ENCODE measurements at places on chromosomes 7 and 10.

DNA sequence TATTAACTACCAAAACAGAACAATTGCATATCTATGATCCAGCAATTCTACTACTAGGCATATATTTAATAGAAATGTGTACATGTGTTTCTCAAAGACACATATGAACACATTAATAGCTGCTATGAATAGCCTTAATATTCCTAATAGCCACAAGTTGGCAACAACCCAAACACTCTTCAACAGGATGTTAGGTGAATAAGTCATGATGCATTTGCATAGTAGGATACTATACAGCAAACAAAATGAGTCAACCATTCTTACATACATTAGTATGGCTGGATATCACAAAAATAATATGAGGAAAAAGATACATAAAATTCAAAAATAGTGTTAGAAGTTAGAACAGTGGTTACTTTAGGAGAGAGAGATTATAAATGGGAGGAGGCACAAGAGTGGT, 26.8 kb upstream of the ZNF746 start:
- no peak for DNase-seq

- peak; percentile 61 for DNase-seq
These were observed at the start of gene PANK1 for GRCh38 chr10:89644967-89645741. PANK1 (minus strand) TSS chr10:89645242; CDS start chr10:89644891, 351 bp downstream.

DNA sequence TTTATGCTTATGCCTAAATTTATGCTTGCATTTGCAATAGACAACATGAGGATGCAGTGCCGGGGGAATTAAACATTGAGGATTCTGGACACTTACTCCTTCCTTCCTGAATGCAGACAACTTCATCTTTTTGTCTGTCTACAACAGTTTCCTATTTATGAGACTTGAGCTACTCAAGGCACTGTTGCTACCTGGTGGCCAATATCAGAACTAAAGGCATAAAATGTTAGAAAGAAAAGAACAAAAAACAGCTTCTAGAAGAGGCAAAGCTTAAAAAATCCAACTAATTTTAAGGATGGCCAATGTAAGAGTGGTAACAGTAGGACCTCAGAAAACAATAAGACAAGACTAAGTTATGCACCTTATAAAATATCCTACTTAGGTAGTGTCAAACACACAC, 144.5 kb upstream of the PTN start:
- no peak for DNase-seq

GRCh38 chr7:13017881-13018280, 330.4 kb downstream of the ARL4A start:
- no peak for DNase-seq

DNA sequence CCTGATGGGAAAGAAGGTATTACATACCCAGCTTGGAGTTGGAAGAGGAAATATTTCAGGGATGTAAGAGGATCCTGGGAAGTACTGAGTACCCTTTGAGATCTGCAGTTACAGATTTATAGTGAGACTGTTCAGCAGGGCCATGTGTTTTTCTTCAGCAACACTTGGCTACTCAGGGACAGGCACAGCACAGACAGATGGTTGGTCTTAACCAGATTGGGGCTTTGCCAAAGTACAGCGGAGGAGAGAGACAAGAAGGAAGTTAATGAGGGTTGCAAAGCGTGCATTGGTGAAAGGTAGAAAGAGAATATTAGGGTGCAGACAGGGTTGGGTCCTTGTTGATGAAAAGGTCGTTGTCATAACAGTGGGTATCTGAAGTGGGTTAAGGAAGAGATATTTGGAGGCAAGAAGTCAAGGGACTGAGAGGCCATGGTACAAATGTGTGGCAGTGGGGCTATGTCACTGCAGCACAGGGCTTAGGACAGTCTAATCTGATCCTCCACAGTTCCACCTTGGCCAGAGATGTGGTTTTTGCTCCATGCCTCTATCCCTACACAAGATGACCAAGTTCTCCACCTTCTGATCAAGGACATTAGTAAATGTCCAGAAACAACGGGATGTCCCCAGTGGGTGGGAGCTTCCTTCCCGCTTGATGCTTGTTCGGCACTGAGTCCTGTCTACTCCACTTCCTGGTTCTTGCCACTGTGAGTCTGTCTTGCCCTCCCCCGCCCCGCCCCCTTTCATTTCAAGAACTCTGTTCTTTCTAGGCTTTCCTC, 18.9 kb upstream of the DNAJC1 start:
- no peak for DNase-seq

DNA sequence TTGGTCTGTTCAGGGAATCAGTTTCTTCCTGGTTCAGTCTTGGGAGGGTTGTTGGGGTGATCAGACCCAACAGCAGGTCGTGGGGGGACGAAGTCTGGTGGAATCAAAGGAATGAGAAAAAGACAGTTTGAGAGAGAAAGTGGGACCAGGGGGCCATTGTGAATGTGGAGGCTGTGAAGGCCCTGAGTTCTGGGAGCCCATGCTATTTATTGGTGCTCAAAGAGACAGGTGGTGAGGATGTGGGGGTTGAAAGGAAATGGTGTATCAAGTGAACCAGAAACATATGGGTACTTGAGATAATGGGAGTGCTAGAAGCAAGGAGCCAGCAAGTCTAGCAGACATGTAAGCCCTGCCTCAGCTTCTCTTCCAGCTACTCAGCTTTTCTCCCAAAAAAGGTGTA, 84.1 kb downstream of the CCSER2 start:
- DNase-seq = no peak

GRCh38 chr10:10865913-10866312, 151.8 kb upstream of the CELF2 start:
- no peak for DNase-seq

DNA sequence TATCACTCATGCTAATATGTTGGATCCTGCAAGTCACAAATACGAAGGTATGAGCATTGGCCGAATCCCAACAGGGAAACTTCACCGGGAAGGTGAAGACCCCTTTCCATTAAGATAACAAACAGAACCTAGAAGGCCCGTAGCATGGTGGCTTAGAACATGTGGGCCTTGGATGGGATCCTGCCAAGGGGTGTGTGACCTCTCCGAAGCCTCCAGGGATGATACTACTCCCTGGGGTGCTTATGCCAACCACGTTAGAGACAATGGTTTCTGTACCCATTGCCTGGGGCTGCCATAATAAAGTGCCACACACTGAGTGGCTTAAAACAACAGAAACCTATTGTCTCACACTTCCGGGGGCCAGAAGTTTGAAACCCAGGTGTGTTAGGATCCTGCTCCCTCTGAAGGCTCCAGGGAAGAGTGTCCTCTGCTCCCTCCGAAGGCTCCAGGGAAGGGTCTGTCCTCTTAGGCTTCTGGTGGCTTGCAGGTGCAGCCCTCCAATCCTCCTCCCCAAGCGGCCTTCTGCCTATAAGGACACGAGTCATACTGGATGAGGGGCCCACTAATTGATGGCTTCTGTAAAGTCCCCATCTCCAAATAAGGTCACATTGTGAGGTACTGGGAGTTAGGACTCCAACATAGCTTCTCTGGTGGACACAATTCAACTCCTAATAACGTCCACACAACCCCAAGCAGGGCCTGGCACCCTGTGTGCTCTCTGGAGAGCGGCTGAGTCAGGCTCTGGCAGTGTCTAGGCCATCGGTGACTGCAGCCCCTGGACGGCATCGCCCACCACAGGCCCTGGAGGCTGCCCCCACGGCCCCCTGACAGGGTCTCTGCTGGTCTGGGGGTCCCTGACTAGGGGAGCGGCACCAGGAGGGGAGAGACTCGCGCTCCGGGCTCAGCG, 992 bp upstream of the MGMT start:
- DNase-seq = no peak

GRCh38 chr10:27742195-27743011, 3.2 kb downstream of the MKX start:
- peak; percentile 41 for DNase-seq

DNA sequence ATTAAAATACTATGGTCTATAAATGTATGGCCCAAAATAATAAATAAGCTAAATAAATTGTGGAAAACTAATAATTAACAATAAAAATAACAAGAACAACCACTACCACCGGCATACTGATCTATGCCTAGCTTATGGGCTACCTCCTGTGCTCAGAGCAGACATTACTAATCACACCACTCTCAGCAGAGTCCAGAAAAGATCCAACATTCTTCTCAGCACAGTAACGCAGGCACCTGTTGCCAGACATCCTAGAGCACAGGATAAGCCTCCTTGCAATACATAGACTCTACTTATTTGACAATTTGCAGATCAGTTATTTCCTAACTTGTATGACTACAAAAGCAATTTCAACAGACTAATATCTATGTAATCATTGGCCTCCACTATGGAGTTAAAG, 137.1 kb upstream of the NEBL start:
- no peak for DNase-seq

- DNase-seq = peak; percentile 36
These were observed 67.7 kb downstream of the GPAM start for GRCh38 chr10:112115781-112116385.

DNA sequence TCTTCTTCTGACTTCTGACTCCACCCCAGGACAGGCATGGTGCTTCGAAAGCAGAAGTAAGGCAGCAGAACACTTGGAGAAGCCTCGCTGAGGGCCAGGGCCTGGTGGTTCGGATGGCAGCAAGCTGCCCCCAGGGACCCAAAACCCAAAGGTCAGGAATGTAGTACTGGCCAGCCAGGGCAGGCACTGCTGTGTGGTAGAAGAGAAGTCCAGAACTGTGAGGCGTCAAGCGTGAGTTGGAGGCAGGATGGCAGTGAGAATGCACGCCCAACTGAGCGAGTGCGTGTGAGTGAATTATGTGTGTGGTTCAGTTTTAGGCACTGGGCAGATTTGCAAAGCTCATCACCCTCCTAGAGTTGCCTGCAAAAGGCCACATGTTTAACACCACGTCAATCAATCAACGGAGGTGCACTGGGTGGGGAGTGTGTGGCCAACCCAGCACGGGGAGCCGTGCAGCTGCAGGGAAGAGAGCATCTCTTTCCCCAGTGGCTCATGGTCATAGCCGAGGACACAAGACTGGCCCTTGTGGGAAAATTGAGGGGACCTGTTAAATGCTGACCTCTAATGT, 144.3 kb downstream of the KCNMA1 start:
- no peak for DNase-seq

DNA sequence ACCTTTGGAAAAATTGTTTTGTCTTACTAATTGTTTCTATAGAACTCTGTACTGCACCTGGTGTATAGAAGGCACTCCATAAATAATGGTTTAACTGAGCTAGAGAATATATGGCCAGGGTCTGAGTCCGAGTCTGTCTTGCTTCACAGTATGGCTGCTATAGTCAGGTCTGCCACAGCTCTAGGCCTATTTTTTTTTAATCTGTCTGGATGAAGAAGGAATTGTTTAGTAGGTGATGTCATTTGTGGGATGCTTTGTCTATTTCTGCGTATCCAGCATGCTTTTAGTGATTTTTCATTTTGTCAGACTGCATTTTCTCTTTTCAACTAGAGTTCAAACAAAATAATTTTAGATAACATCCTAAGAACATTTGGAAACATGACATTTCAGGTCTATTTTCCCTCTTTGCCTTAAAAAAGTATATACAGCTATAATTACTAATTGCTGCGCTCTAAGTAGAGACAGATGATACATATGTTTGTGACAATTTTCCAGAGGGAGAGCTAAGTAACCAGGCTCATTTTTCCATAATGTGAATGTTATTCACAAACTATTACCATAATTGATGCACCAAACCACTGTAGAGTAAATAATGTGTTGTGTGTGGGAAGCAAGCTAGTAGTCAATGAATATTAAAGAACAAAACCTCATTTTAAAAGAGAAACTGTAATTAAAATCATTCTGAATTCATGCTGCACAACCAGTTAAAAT, 361.7 kb downstream of the AUTS2 start:
- DNase-seq = no peak

DNA sequence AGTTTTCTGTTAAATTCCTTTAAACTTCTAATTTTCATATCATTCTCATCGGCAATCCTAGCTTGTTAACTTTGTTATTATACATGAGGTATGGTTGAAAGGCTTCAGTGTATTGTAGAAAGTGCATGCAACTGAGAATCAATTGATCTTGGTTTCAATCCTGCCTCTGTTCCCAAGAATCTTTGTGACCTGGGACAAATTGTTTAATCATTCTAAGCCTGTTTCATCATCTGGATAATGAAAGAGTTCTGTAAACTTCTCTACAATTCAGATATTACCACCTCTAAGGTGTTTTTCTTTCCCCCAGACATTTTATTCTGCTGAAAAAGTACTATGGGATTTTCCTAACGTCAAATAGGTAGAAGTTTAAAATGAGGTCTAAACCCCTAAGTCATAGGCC, 179.0 kb downstream of the RNLS start:
- DNase-seq = no peak

DNA sequence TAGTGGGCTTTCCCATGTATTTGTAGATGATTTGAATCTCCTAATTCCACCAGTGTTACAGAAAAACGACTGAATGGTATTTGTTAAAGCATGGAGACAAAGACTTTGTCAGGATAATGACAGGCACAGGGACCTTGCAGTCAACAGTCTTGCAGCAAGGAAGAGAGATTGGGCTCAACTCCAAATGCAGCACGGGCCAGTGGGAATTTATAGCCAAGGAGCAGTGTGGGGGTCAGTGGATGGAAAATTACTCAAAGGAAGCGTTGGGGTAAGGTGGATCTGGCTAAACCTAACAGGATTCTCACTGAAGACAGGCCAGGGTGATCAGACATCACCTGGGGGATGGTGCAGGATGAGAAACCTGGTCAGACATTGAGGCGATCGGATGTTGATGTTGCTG, 24.3 kb downstream of the CPVL start:
- no peak for DNase-seq

DNA sequence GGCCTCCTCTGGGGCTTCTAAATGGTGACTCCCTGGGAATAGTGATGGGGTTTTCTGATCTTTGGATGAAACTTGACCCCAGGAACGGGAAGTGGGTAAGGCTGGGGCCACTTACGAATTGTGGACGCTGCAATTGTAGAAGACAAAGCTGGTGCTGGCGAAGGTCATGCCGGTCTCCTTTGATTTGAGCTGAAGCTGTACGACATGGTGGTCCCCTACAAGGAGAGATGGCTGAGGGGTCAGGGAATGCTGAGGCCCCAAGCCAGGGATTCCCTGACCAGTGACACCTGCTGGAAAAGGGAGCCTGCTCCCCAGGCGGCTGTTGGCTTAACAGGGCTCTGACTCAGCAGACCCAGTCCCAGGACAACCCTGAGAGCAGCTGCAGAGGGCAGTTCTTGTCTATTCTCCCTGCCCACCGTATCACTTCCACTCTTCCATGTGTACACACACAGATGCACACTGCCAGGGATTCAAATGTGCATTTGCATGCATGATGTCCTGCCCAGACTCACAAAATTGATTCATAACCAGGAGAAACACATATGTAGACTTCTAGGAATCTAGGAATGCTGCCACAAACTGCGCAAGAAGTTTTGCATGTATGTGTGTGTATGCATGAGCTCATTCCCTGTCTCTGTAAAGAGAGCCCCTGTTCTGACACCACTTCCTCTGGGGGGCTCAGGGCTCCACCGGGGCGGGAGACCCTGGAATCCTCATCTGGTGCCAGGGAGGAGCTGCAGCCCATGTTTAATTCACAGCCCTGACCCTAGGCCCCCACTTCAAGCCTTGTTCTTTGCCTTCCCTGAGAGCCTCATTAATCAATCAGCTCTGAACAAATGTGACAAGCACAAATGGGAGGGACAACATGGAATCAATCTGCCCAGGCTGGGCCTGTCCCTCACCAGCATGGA, 350.0 kb downstream of the PLXNA4 start:
- DNase-seq = no peak
